GM10248 (cell line): ENCODE measurements at places on chromosomes 13 and 19.

GRCh38 chr19:10295305-10295846 lies 5.6 kb downstream of the ICAM5 start:
- peak; percentile 86 for DNase-seq

DNA sequence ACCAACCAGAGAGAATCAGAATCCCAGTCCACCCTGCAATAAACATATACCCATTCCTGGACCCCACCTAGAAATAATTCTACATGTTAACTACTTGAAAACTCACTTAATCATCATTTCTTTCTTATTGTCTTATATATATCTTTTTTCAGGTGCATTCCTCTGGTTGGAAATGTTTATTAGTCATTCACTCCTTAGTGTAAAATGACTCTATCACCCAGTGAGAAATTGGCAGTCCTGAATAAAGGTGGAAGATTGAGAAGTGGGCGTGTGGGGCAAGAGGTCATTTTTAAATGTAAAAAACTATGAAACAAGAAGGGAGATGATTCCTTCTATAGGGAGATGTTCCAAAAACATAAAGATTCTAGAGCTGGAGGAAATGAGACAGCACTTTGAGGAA lies 101.2 kb upstream of the MBNL2 start:
- no peak for DNase-seq

- DNase-seq = peak; percentile 72
Observed at GRCh38 chr19:2014731-2015607, 545 bp downstream of the BTBD2 start.

GRCh38 chr13:80955501-80955900 lies 614.6 kb upstream of the SPRY2 start:
- DNase-seq = no peak

DNA sequence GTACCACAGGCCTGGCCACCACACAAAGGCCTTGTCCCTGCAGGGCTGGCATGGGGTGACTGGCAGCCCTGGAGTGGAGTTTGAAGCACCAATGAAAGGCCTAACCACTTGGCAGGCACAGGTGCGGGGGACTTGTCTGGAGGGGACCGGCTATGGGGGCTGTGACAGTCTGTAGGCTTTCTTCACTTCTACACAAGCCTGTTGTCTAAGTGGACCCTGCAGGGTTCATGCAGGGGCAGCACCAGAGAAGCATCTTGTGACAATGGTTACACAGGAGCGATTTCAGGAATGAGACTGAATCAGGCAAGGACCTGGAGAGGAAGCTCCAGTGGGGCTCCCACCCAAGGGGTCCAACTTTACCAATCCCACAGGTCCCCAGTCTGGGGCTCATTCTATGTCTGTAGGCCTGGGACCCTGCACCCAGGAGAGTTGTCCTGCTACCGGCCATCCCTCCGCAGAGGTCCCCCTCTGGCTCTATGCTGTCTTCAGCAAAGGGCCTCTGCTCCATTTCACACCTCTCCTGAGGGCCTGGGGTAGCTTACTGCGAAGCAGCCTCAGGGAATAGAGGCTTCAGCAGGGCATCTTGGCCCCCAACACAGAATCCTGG lies 2.3 kb upstream of the ZNF837 start:
- no peak for DNase-seq

DNA sequence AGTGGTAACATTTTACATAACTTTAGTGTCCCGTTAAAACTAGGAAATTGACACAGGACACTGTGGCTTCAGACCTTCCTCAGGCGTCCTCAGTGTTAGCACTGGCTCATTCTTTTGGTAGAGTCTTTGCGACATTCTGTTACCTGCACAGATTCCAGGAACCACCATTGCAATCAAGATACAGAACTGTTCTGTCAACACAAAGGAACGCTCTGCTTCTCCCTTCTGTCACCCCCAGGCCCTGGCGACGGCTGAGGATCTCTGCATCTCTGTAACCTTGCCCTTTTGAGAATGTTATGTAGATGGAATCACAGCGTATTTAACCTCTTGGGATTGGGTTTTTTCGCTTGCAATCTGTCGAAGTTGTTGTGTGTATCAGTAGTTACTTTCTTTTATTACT lies 22.6 kb downstream of the KDM4B start:
- no peak for DNase-seq

DNA sequence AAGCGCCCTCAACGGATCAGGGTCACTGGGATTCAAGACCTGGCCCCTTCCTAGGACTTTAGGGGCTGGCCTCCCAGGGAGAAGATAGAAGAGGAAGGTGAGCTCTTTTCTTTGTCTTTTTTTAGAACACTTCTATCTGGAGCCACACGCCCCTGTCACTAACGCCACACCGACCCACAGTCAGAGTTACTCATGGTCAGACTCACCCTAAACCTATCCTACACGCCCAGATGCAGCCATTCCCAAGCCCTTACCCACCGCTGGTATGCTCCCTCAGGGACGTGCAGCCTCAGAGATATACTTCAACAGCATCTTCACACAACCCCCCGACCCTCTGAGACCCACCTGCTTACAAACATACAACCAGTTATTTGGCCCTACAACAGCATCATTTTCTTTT lies 29.9 kb upstream of the MUC16 start:
- no peak for DNase-seq

DNA sequence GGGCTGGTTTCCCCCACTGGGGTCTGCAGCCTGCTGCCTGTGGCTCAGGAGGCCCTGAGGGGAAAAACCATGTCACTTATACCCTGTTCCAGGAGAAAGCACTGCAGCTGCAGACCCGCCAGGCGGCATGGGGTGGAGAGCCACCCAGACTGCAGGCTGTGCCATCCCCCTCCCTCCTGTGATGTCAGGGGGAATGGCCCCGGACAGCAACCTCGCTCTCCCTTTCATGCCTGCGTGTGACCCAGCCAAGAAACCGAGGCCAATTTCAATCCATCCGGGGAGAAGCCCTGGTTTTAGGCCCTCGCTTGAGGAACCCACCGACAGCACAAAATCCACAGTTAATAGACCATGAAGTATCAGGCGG lies 37.2 kb upstream of the MATK start:
- no peak for DNase-seq

- DNase-seq = no peak
Observed at GRCh38 chr13:76929320-76929719, 19.0 kb upstream of the ACOD1 start.

- DNase-seq = peak; percentile 74
Observed at GRCh38 chr19:18503971-18504885, 17.6 kb downstream of the ELL start.

DNA sequence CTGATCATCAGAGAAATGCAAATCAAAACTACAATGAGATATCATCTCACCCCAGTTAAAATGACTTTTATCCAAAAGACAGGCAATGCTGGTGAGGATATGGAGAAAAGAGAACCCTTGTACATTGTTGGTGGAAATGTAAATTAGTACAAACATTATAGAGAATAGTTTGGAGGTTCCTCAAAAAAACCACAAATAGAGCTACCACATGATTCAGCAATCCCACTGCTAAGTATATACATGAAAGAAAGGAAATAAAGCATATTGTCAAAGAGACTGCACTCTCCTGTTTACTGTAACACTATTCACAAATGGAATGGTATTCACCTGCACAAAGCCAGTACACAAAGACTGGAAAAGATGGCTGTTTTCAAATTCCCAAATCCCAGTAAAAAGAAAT lies 1233.7 kb downstream of the PCDH17 start:
- no peak for DNase-seq

DNA sequence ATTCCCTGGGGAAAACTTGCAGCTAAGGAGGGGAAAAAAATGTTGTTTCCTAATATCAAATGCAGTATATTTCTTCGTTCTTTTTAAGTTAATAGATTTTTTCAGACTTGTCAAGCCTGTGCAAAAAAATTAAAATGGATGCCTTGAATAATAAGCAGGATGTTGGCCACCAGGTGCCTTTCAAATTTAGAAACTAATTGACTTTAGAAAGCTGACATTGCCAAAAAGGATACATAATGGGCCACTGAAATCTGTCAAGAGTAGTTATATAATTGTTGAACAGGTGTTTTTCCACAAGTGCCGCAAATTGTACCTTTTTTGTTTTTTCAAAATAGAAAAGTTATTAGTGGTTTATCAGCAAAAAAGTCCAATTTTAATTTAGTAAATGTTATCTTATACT lies 33.6 kb downstream of the TNFSF11 start:
- no peak for DNase-seq

DNA sequence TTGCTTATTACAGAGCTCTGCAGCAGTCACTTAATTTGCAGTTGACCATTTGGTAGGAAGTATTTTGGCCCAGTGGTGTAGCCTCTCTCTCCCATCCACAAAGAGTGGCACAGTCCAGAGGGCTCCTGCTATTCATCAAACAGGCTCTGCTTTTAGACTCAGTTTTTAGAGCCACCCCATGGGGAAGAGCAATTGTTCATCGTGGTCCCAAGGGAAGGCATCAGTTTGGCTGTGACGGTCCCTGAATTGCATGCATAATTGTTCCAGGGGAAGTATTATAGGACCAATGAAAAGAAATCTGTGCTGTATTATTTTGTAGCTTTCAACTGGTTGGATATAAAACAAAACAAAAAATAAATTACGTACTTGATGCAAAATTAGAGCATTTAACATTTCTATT lies 799.0 kb downstream of the DACH1 start:
- DNase-seq = no peak
